ENCODE measurements at places on chromosomes 2 and 18.

GRCh38 chr2:8622199-8622911, 59.5 kb upstream of the ID2 start:
- no peak for DNase-seq

DNA sequence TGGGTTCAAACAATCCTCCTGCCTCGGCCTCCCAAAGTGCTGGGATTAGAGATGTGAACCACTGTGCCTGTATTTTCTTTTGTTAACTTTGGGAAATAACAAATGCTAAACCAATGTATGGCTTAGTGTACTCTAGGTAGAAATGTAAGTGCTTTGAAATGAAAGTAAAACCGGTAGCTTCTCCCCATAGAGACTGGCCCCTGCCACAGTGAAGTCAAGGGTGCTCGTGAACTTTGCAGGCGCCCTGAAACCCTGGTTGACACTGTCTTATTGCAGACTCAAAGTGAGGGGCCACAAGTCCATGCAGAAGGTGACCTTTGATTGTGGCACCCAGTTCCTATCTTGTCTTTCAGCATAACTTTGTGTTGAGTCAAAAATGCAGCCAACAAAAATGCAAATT, 24.2 kb upstream of the MTCL1 start:
- DNase-seq, result no peak

GRCh38 chr2:236511266-236511665, 58.4 kb upstream of the ACKR3 start:
- no peak for DNase-seq

- DNase-seq, result no peak
These were observed 259.7 kb downstream of the RPRM start for GRCh38 chr2:153218851-153219250.

DNA sequence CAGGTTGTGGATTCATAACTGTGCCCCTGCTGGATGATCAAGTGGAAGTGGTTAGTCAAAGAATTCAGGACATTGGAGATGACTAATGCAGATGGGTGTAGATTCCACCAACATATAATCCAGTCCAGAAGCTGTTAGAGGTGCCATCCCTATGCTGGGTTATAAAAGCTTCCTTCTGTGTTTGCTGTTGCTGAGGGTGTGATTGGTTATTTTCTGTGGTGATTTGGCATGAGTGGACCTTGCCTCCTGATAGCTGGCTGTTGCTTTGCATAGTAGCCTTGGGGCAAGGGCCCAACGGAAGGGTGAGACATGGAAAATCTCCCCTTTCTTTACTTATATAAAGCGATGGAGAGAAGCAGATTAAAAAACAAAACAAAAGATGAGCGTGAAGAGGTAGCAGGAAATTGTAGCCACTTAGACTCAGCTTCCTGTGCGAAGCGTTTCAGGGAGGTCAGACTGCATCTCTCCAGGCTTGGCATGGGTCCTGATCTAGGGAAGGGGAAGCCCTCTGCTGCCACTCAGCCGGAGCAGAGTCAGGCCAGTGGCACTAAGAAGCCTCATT, 190.4 kb downstream of the FMNL2 start:
- DNase-seq, result peak; percentile 20

- DNase-seq, result no peak
These were observed 103.0 kb upstream of the TMEM200C start for GRCh38 chr18:5998166-5998881.

- DNase-seq, result no peak
These were observed 120.6 kb upstream of the MYCN start for GRCh38 chr2:15819562-15820256.

DNA sequence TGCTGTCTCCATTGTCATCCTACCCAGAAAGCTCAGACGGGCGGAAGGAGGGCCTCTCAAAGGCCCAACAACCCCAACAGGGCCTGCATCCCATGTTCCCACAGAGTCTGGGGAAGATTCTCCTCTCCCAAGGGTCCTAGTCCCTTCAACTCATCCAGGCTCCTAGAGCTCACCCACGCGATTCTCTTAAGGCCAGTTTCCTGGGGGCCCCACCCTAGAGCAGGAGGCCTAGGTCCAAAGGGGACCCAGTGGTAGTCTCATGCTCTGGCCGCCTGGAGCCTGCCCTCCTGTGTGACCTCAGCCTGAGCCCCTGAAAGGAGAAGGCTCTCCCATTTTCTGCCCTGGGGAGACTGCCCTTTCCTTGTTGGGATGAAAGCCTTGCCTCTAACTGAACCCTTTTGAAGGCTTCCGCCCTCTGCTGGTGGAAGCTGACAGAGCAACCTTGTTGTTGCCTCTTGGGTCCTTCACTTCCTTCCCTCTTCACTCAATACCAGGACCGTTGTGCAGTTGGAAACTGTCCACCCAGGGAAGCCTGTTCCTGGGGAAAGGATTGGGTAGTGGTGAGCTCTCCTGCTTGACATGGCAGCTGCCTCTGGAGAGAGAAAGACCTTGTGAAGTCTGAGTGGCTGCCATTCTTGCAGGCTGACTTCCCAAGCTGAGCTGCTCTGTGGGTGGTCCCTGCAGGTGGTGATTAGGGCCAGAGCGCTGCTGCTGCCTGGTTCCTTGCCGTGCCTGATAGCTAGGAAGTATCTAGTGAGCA, 86.0 kb upstream of the ALPP start:
- DNase-seq, result peak; percentile 47

DNA sequence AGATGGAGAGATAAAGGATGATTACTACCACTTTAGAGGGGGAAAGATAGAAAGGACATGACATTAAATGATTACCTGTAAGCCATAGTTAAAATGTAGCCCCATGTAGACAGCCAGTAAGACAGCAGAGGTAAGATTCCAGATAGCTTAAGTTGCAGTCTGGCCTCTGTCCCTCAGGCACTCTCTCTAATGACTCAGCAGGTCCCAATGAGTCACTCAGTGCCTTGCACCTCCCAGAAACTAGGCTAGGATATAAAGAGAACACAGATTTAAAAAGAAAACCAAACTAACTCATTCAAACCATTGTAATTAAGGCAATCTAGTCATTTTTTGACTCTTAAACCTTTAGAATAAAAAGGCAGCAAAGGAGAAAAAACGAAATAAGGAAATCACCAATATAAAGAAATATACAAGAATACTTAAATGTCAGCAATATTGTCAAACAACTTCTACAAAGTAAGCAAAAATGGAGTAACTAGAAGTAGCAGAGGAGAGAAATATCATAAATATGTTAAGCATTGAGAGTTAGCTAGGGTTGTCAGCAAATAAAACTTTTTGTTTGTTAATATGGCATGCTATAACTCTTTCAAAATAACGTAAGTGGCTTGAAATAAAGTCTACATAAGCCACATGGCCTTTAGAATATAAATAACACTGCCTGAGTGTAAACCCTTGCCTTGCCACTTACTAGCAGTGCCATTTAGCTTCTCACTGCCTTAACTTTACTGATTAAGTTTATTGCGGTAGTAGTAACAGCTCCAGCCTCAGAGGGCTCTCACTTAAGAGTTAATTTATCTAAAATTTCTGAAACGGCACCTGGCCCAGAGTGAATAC, 48.5 kb downstream of the SOCS6 start:
- peak; percentile 17 for DNase-seq

DNA sequence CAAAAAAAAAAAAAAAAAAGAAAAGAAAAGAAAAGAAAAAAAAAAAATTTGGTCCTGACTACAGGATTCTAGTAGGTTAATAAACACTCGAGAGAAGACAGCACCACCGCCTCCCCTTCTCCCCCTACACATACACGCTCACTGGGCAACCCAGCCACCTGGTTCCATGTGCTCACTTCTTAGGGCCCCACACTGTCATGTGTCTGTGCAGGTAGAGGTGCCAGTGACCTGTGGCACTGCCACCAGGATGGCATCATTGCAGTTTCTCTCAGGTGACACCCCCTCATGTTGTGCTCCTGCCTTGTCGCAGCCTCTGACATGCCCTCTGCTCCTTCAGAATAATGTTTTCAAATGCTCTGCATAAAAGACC, 39.7 kb upstream of the LYPD6B start:
- no peak for DNase-seq

DNA sequence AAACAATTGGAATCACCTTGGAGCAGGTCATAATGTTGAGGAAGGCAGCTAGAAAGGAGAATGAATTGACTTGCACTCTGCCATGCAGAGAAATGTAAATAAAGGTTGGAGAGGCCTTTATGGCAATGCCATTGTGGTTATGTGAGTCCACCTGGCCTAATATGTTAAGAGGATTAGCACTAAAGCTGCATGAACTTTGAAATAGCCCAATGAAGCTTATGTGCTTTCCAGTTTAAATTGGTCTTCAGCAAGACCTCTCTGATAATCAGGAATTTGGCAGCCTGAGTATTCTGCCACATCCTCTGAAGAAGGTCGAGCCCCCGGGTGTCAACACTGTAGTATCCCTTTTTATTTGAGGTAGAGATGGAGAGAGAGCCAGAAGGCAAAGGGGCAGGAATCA, 464.9 kb downstream of the CDH2 start:
- DNase-seq, result no peak

- DNase-seq, result peak; percentile 44
These were observed 39.2 kb downstream of the WDR33 start for GRCh38 chr2:127771756-127772155.

DNA sequence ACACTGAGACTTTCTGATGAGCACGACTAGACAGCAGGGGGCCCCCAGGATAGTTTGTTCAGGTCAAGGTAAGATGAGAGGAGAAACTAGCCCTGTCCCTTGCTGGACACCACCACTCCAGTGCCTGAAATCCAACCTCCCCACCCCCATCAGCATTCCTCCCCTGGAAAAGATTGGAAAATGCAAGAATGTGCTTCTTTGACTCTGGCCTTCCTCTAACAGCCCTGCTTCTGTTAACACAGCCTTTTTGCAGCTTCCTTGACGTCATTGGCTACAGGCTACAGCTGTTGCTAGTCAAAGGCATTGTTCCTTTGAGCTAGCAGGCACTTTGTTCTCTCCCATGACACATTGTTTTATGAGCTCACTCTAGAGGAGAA, 20.1 kb upstream of the LTBP1 start:
- no peak for DNase-seq

DNA sequence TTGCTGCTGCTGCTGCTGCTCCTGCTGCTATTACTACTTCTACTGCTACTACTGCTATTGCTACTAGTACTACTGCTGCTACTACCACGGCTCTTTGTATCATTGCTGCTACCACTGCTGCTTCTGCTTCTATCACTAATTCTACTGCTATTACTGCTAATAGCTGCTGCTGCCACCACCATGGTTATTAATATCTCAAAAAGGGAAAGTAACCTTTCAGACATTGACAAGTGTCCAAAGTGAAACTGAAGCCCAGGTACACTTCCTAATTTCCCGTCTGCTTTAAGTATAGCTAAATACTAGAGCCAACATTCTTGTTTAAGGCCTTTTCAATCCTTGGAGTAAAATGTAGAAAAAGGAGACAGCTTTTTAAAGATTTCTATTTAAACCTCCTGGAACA, 45.4 kb upstream of the EHBP1 start:
- no peak for DNase-seq

GRCh38 chr18:67243799-67244587, 272.5 kb downstream of the DSEL start:
- DNase-seq, result no peak

DNA sequence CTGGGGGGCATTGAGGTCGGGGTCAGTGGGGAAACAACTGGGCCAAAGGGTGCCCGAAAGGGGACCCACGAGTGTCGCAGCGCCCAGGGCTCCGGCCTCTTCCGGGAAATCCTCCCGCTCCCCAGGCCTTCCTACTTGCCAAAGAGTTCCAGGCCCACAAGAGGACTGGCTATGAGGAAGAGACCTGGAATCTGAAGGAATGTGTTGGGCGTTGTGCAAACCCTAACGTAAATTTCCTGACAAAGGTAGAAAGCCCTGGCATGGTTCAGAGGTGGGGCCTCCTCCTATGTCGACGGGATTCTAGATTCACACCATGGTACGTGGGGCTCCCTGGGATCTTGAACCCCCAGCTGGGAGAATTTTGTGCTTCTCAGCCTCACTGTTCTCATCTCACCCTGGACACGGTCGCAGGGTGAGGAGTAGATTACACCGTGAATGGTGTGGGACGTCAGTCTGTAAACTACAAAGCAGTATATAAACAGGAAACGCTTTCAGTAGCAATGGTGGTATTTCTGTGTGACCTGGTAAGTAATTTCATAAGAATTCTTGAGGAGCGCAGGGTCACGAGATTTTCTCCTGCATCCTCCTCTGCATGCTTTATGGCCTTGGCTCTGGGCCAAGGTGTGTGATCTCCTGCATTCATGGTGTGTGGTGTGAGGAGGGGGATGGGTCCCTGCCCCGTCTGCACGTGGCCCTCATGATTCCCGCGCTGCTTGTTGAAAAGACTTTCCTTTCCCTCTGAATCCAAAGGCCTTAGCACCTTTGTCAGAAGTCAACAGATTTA, 868 bp downstream of the HSBP1L1 start:
- DNase-seq, result no peak

GRCh38 chr2:226526716-226527115, 272.9 kb downstream of the IRS1 start:
- DNase-seq, result no peak

DNA sequence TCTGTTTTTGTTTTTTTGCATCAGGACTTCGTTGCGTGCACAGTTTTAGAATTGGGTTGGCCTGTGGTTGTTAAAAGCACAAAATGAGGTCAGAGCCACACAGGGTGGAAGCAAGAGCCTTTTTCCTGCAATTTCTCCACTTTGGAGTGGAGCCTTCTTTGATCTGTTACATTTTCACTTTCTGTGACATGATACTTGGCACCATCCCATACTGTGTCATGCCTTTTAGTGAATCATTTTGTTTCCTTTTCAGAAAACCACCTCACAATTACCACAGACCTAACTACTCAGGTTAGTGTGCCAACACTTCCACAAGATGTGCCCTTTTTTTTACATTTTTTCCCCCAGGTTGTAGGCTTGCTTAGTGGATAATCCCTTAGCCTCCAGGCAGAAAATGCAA, 32.5 kb downstream of the MERTK start:
- peak; percentile 19 for DNase-seq

DNA sequence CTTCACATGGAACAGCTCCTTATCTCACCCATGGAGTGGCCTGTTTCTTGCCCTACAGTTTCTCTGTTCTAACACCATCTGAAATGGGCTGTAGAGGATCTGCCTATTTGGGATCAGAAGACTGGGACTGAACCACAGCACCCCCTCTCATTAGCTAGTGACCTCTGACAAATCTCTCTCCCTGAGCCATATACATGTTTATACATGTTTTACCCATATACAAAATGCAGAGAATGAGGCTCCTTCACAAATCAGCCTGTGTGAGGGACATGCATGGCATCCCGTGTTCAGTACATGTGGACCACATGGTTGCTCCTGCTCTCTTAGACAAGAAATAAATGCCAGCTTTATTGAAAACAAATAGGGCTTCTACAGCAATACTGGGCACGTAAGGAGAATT, 282.7 kb downstream of the ALK start:
- DNase-seq, result no peak

- no peak for DNase-seq
These were observed 2.8 kb downstream of the HOXD12 start for GRCh38 chr2:176102309-176102866.

All from H54 (cell line).